DMS79 treated with DMSO at 0.1 percent for 48 hours (cell line): ENCODE measurements at places on chromosomes 3 and 15.

GRCh38 chr3:37323494-37323893 is 149.1 kb upstream of the LRRFIP2 start:
- no peak for DNase-seq

GRCh38 chr3:14118400-14119381 is 6.0 kb downstream of the CHCHD4 start:
- peak; percentile 11 for DNase-seq

DNA sequence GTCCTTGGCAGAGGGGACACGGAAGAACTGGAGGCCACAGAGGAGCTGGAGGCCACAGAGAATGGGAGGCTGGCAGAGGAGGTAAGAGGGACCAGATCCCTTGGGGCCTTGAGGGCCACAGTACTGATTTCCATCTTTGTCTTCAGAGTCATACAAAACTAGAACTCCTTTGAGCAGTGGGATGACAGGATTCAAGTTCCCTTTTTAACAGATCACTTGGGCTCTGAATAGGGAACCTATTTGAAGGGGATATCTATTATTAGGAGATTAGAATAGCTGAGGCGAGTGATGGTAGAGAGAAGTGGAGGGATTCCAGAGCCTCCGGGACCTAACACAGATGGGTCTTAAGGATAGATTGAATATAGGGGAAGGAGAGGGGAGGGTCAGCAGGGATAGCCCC is 55.7 kb downstream of the OXNAD1 start:
- DNase-seq: no peak

DNA sequence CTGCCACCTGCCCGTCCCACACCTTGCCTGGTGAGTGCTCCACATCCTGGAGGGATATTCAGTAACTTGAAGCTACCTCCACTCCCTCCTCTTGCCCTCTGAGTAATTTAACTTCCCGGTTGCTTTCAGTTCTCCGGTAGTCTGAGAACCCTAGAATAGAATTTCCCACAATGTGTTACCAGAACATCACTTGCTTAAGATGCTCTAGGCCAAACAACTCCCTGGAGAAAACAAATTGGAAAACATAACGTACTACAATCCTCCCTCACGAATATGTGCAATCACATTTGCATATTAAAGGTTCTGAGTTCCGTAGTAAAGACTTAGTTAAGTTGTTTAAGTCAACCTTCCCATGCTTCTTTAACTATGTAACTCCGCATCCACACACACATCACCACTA is 44.8 kb downstream of the SLCO2A1 start:
- no peak for DNase-seq

DNA sequence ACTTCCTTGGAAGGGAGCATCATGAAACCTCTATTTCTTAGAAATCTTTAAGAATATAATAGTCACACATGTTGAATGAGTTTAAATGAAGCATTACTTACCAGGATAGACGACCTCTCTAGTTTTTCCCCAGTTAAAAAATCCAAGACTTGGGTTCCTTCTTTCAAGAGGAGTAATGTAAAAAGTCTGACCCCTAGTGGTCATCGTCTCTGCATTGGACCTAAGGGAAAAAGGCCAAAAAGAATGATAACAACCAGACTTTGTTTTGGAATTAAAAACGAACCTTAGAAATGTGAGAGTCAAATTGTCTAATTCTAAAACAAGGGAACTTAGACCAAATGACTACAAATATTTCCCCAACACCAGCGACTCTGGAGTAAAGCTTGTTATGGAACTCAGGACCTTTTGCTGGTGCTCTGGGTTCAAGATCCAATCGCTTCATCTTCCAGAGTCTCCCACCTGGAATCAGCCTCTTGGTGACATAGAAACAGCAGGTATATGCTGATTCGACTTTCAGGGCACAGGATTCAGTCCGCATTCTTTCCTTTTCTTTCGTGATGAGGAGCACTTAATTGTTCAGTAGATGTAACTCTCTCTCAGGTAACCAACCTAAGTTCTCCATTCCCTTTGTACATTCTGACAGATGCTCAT is 214.8 kb upstream of the TPRG1 start:
- peak; percentile 19 for DNase-seq

GRCh38 chr3:188528396-188528795 is 374.4 kb downstream of the LPP start:
- no peak for DNase-seq

- DNase-seq: no peak
Observed at GRCh38 chr3:4885316-4885715, 93.9 kb upstream of the BHLHE40 start.

DNA sequence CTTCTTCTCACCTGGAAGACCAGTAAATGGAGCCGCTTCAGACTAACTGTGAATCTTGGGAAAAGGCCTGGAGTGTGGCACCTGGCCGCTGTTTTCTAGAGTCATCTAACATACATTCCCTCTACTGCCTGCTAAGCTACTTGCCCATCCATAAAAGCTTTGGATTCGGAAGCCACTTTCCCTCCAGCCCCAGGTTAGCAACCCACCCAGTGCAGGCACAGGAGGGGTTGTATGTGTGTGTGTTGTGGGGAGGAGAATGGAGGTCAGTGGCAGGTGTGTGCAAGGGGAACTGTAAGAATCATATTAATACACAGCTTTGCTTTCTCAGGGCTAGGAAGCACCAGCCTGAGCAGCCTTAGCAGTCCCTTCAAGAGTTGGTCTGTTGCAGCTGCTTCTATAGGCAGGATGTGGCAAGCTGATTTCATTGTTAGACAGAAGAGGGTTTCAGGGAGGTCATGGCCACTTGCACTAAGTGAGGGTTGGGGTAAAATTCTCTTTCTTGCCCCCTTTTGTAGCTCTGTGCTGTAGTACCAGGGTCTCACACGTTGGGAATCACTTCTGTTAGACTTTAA is 8.9 kb downstream of the NSUN3 start:
- no peak for DNase-seq

GRCh38 chr3:194487289-194488054 is 670 bp upstream of the ATP13A3 start:
- DNase-seq: peak; percentile 76

GRCh38 chr15:91068436-91068835 is 31.6 kb upstream of the SV2B start:
- no peak for DNase-seq

- peak; percentile 26 for DNase-seq
Observed at GRCh38 chr3:94115482-94115881, 52.6 kb downstream of the NSUN3 start.

- DNase-seq: no peak
Observed at GRCh38 chr3:122301063-122301462, 24.0 kb upstream of the CSTA start.
